ENCODE measurements at places on chromosomes 13 and 19. TPM values are rescaled to one million over a fixed set of nuclear protein-coding genes. Genes with fewer than 3 reads are reported as not detected.
A peak's percentile ranks its signal among the peaks of the same experiment; 100 is the strongest.

- no peak for DNase-seq
Measured at GRCh38 chr13:22235950-22236290, 565.0 kb downstream of the FGF9 start.

- DNase-seq, result no peak
Measured at GRCh38 chr13:44195245-44195644, 178.4 kb upstream of the SERP2 start.

DNA sequence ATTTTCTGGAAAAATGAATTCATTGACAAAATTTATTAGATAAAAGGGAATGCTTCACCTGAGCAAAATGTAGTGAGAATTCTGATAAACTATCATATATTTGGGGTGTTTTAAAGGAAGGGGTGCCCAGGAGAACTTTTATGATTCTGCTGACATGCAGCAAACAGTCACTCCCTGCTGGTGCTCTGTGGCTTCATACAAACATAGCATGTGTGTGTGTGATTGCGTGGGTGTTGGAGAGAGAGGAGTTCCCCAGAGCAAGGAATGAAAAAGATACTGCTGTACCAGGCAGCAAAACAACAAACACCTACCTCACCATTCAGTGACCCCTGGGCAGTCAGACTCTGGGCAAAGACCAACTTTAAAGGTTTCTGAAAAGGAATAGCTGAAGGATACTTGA, 546.7 kb downstream of the RFC3 start:
- DNase-seq, result peak; percentile 18

The SYNE4 gene
- 11.2 TPM for total RNA-seq

The TYROBP gene
- 14.1 TPM for total RNA-seq

The MOB3A gene
- 41.4 TPM for total RNA-seq

Data from stomach (tissue), 19 donors.